ENCODE measurements at places on chromosomes 7 and 10.

- DNase-seq, result no peak
Measured at GRCh38 chr10:5314840-5315239, 49.9 kb upstream of the UCN3 start.

GRCh38 chr7:152522571-152523067 lies 86.8 kb upstream of the KMT2C start:
- DNase-seq, result no peak

DNA sequence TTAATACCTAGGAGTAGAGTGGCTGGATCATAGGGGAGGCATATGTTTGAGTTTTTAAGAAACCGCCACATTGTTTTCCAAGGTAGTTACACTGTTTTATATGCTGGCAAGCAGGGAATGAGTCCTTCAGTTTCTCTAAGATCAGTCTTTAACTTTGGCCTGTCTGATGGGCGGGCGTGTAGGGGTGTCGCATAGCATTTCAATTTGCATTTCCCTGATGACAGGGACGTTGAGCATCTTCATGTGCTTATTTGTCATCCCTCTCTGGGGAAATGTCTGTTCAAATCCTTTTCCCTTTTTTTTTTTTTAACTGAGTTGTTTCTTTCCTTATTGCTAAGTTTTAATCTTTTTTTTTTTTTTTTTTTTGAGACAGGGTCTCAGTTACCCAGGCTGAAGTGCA lies 9.8 kb downstream of the MTG1 start:
- no peak for DNase-seq

GRCh38 chr7:99476107-99476506 lies 3.4 kb downstream of the ZNF789 start:
- DNase-seq, result no peak

GRCh38 chr7:19491821-19492452 lies 216.9 kb downstream of the POLR1F start:
- DNase-seq, result no peak

- no peak for DNase-seq
Measured at GRCh38 chr10:14478604-14479003, 147.9 kb upstream of the FRMD4A start.

- no peak for DNase-seq
Measured at GRCh38 chr10:75208181-75208580, 2.4 kb upstream of the VDAC2 start.

- DNase-seq, result no peak
Measured at GRCh38 chr7:91526404-91526803, 262.2 kb downstream of the FZD1 start.

GRCh38 chr7:4085937-4086691 lies 596.0 kb upstream of the FOXK1 start:
- no peak for DNase-seq

DNA sequence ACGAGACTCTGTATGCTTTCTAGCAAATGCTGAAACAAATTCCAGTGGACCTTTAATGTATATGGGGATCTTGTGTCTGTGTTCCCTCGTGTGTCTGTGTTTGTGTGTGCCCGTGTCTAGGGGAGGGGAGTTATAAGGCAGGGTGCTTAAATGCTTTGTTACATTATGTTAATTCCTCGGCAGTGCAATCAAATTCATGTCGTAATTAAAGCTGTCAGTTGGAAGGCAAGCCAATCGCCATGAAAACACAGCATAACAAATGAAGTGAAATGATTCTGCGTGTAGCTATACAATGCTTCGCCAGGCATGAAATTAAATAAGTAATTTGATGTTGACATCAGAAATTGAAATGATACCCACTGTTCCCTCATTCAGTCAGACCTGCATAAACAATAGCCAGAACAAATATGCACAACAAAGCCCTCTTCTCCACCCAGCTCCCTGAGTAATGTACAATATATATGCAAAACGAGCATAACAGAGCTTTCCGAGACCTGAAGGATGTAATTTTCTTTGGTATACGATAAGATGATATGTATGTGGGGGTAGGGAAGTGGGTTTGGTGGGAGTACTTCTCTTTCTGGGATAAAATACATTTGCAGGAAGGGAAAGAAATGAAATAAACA lies 534.1 kb downstream of the AUTS2 start:
- no peak for DNase-seq

GRCh38 chr7:8285155-8285554 lies 23.2 kb upstream of the ICA1 start:
- no peak for DNase-seq

GRCh38 chr7:130960208-130960988 lies 226.4 kb upstream of the KLF14 start:
- peak; percentile 97 for DNase-seq

DNA sequence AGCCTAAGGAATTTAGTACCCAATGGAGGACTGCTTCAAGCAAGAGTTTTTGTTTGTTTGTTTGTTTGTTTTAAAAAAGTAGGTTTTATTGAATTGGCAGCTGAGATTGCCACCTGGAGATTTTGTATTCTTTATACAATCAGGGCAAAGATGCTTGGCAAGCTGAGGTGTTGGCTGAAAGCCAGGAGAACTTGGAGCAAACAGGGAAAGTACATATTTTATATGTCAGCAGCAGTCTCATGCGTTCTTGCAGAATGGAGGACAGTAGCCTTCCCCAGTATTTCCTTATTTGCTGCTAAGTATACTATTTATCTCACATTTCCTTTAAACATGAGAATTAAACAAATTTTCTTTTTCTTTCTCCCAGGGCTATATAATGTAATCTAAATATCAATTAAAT lies 22.6 kb upstream of the ICA1 start:
- no peak for DNase-seq

GRCh38 chr10:43166207-43166879 lies 28.1 kb downstream of the CSGALNACT2 start:
- no peak for DNase-seq

DNA sequence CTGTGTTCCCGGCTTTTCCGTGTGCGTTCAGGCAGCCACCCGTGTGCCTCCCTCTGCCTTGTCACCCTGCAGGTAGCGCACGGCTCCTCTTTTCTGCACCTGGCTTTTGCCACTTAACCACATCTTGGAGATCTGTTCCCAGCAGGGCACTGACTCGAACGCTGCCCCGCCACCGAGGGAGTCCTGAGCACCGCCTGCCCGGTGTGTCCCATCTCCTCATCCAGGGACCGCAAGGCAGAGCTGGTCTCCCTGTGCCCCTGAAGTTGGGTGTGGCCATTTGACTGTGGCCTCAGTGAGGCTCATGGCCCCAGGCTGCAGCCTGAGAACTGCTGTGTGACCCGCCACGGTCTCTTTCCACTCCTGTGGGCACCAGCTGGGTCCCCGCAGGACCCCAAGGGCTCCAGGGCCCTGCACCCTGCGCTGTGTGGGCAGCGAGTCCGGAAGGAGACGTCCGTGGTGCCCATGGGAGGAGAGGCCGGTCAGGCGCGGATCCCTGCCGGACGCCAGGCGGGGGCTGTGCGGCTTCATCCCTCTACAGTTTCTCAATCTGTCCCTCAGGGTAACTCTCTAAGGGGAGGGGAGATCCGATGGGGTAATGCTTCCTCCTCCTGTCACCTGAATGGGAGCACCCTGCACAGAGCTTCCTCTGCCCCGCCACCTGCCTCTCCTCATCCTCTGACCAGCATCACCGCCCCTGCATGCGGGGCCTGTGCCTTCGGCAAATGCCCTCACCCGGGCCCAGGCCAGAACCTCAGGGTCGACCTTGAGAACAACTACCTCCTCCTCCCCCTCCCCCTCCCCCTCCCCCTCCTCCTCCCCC lies 1.8 kb upstream of the INTS1 start:
- no peak for DNase-seq

- peak; percentile 76 for DNase-seq
Measured at GRCh38 chr10:126459032-126459831, 71.0 kb upstream of the ADAM12 start.

GRCh38 chr10:88759366-88760101 lies at the start of gene LIPN:
TSS of gene LIPN (plus strand) at chr10:88760020. CDS start at chr10:88761406, 1,386 bp downstream.
- no peak for DNase-seq

GRCh38 chr10:110985497-110986275 lies 66.3 kb downstream of the SHOC2 start:
- DNase-seq, result no peak

DNA sequence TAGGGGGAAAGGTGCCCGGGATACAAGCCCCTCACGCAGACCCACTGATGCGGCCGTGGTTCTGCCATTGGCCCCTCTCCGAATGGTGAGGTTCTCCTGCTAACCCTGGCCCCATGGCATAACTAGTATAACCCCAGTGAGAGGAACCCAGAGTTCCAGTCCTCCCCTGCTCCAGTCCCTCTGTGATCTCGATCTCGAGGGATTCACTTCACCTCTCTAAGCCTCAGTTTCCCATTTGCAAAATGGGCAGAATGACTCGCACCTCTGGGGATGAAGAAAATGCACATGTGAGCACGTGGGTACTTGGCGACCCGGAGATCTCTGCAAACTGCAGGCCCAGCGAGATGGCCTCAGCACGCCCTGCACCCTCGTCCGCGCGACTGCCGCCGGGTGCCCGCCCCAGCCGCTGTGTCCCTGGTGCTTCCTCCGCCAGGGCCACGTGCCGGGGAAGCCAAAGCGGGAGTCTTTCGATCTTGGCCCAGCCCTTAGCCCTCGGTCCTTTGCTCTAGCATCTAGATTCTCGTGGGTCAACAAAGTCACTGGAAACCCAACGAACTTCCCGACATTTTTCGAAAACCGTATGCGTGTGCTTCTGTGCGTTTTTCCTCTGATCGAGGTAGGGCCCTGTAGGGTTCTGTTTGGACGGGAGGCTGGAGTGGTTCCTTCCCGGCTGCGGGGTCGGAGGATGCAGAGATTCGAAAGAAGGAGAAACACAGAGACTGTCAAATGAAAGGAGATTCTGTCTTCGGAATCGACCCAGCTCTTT lies 169.8 kb downstream of the UBE2H start:
- DNase-seq, result no peak

DNA sequence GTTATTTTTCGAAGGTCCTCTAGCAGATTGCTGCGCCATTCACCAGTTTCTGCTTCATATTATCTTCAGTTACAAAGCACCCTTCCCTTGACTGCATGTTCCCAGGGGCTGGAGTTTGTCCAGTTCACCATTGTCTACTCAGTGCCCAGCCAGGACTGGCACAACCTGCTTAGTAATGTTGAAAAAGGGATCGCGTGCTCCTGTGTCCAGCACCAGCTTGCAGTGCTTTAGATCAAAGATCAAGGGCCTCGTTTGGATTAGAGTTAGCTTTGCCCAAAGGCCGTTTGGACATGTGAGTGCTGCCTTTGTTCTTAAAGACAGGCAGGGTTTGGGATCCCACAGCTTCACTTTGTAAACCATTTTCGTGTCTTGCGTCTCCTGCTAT lies 867 bp downstream of the ATP6V0E2 start:
- no peak for DNase-seq

GRCh38 chr7:158137516-158138328 lies 449.9 kb downstream of the PTPRN2 start:
- DNase-seq, result no peak

- no peak for DNase-seq
Measured at GRCh38 chr7:7932553-7932952, 36.0 kb upstream of the GLCCI1 start.

DNA sequence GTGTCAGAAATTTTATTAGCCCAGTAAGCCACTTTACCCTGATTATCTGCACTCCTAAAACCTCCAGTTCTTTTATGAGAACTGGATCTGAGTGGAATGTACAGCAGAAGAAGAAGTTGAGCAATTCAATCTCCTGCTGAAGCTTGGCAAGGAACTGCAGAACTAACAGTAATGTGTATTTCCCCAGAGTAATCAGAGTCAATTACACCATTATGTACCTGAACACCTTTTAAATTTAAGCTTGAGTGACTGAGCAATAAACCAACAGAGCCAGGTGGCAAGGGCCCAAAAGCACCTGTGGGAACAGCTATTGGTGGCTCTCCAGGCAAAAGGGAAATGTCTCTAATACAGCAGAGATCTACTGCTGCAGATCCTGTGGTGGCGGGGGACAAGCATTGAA lies 40.1 kb upstream of the AKR1C2 start:
- DNase-seq, result no peak

DNA sequence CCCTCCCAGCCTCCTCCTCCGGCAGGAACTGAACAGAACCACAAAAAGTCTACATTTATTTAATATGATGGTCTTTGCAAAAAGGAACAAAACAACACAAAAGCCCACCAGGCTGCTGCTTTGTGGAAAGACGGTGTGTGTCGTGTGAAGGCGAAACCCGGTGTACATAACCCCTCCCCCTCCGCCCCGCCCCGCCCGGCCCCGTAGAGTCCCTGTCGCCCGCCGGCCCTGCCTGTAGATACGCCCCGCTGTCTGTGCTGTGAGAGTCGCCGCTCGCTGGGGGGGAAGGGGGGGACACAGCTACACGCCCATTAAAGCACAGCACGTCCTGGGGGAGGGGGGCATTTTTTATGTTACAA lies 83.3 kb downstream of the PAX2 start:
- no peak for DNase-seq

DNA sequence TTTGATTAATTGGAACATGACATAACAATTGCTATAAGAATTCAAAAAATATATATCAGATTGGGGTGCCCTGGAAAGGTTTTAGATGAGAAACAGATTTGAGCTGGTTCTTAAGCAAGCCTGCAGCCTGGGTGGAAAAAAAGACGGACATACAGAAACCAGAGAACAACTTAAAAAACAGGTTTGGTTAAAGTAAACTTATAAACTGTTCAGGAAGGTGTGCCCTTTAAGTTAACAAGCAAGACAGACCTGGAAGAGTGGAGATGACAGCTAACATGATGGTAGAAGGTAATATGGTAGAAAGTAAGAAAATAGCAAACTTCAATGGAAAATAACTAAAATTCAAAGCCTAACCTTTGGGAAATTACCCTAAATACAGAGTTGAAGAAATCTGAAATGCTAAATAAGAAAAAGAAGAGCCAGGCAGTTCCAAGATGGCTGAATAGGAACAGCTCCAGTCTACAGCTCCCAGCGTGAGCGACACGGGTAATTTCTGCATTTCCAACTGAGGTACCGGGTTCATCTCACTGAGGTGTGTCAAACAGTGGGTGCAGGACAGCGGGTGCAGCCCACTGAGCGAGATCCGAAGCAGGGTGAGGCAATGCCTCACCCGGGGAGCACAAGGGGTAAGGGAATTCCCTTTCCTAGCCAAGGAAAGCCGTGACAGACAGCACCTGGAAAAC lies 52.2 kb downstream of the CADPS2 start:
- no peak for DNase-seq

DNA sequence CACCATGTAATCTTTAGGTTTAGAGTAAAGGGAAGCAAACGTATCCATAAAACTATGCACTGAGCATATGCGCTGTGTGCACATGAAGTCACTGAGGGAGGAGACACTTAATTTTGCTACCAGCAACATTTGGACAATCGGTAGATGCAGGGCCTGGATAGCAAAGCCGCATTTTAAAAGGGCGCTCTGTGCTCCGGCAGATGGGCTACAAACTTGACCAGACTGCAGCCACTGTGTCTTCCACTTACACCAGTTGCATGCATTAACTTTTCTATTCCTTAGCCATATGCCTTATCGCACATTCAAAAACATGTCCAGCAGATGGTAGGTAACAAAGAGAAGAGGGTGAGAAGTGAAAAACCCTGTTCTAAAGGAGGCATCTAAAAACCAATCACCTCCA lies 18.3 kb downstream of the FAM171A1 start:
- no peak for DNase-seq

Data from GM04503 (cell line).